ENCODE measurements at places on chromosomes 1 and 21. TPM values are rescaled to one million over a fixed set of nuclear protein-coding genes. Genes with fewer than 3 reads are reported as not detected.

GJA8 gene
- total RNA-seq, result not detected

PCAT6 gene
- total RNA-seq, result 1.0 TPM

- no peaks in the 10 kb centered on the region for H3K36me3 ChIP-seq
- no peak overlapping the region for H3K4me3 ChIP-seq
- DNase-seq, result no peak
- H3K4me1 ChIP-seq, result no peaks in the 10 kb centered on the region
- no peaks in the 10 kb centered on the region for H3K27me3 ChIP-seq
Observed at GRCh38 chr1:226498640-226499008, 49.9 kb upstream of the STUM start.

DNA sequence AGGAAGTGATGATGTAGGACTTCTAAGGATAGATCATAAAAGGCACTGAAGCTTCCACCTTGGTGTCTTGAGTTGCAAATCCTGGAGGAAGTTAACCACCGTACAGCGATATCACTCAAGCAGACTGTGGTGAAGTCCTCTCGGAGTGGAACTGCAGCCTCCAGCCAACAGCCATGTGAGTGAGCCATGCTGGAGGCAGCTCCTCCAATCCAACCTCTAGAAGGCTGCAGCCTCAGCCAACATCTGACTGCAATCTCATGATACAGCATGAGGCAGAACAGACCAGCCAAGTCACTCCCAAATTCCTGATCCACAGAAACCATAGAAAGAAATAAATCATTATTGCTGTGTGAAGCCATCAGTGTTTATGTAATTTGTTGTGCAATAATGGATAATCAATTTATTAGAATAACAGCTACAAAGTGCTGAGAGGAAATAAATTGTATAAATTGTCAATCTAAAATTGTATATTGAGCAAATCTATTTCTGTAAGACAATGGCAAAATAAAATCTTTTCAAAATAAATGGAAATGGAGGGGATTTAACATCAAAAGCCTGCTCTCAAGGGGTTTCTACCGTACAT is 65.0 kb downstream of the PRSS38 start:
- H3K27ac ChIP-seq, result no peak overlapping the region
- H3K36me3 ChIP-seq, result no peaks in the 10 kb centered on the region
- H3K4me1 ChIP-seq, result peaks cover under 1% of the 10 kb centered on the region
- DNase-seq, result no peak
- H3K4me3 ChIP-seq, result no peak overlapping the region

DNA sequence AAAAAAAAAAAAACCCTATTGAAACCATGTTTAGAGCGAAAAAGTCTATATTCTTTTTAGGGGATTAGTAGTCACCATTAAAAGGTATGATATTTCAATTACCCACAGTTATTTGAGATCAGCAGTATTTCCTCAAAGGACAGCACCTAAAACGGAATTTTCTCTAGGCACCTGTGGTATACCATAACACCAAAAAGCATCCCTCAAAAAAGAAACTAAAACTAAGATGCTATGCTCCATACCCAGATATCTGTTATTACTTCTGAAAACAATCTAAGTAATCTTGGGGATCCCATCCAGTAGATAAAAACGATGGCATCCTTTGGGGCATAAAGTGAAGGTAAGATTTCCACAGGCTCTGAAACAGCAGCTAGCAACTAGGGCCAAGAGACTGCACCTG is 89.0 kb downstream of the RERE start:
- no peak overlapping the region for H3K4me3 ChIP-seq
- no peaks in the 10 kb centered on the region for H3K36me3 ChIP-seq

GRCh38 chr1:43968348-43968948 is 1.4 kb upstream of the DPH2 start:
- peaks cover 18% of the 10 kb centered on the region for H3K4me1 ChIP-seq
- DNase-seq, result no peak
- no peak overlapping the region for H3K27ac ChIP-seq
- peaks cover 4% of the 10 kb centered on the region for H3K36me3 ChIP-seq

DNA sequence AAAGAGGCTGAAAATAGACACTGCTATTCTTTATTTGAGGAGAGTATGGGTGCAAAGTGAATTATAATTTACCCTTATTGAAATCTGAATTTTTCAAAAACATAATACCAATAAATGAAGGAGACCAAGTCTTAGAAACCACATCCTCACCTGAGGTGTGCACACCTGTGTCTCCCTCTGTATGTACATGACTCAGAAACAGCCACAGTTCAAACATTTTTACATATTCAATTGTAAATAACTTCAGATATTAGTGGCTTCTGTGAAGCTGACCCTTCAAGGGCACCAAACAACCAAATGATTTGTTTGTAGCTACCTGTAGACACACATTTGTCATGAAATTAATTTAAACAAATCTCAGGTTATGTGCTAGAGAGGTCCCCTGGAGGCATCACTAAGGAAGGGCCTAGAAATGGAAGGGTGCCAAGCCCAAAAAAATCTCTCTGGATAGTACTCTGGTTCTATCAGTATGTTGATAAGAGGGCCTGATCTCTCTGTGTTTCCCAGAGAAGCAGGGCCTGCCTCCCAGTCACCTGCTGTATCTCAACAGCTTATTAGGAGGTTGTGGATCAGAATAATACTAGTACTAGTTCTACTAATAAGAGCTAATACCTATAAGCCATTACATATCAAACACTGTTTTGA is 28.1 kb downstream of the ERI3 start:
- H3K27ac ChIP-seq, result no peak overlapping the region
- H3K4me1 ChIP-seq, result peaks cover 16% of the 10 kb centered on the region
- DNase-seq, result no peak
- peaks cover 5% of the 10 kb centered on the region for H3K36me3 ChIP-seq
- no peak overlapping the region for H3K4me3 ChIP-seq
- no peaks in the 10 kb centered on the region for H3K27me3 ChIP-seq
